ENCODE measurements at places on chromosomes 3 and 15.

DNA sequence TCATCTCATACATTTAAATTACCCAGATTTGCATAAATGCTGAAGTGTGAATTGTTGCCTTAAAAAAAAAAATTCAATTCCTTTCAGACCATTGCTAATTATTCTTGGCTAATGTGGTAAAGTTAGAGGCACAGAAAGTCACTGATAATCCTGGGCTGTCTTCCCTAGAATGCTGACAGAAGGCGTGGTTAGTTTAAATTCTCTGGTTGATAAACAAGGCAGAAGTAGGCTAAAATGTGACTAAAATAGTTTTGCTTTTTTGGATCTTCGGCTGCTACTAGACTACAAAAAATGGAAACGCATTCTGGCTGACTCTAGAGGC is 193.7 kb downstream of the OTOL1 start:
- DNase-seq = no peak

GRCh38 chr15:73021139-73021621 is 31.1 kb upstream of the NEO1 start:
- DNase-seq = no peak

DNA sequence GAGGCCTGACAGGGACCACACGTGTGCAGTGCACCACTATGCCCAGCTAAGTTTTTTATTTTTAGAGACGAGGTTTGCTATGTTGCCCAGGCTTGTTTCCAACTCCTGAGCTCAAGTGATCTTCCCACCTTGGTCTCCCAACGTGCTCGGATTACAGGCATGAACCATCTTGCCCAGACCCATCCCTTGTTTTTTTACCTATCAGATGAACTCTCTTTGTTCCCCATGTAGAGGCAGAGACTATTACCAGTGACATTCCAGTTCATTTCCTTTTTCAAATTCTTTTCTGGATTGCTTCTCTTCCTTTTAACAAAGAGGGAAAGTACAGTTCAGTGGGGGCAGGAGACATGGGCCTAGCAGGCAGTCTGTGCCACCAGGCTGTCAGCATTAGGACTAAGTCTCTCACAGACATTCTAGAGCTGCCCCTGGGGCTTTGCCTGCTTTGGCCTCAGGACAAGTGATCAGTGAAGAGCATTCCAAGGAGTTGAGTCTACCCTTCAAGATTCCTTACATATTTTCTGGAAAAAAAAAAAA is 103.5 kb upstream of the SLC7A14 start:
- no peak for DNase-seq

GRCh38 chr3:131591394-131592014 is 88.7 kb upstream of the MRPL3 start:
- no peak for DNase-seq

DNA sequence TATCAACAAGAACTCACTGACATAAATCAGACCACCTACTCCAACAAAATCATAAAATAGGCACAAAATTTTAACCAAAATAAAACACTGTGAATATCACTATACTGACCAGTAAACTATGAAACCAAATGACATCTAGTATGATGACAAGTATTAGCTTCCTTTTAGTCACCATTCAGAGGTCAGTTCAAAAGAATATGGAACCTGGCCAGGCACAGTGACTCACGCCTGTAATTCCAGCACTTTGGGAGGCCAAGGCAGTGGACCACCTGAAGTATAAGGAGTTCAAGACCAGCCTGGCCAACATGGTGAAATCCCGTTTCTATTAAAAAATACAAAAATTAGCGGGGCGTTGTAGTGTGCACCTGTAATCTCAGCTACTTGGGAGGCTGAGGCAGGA is 65.8 kb downstream of the SMARCC1 start:
- no peak for DNase-seq

DNA sequence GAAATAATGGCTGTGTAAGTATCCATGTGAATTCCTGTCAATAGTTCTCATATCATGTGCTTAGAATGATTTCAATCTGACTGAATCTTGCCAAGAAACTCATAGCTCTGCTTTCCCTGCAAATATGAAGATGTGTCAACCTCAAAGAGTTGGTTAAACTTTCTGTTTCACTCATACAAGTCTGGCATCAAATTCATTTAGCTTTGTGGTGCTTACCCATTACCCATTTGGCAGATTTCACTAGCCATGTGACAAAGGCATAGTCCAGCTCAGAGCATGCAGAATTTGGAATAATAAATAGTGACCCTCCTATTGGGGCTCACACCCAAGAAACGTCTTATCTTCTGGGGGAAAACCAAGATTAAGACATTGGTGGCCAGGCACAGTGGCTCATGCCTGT is 256.6 kb upstream of the TPRG1 start:
- DNase-seq = no peak

DNA sequence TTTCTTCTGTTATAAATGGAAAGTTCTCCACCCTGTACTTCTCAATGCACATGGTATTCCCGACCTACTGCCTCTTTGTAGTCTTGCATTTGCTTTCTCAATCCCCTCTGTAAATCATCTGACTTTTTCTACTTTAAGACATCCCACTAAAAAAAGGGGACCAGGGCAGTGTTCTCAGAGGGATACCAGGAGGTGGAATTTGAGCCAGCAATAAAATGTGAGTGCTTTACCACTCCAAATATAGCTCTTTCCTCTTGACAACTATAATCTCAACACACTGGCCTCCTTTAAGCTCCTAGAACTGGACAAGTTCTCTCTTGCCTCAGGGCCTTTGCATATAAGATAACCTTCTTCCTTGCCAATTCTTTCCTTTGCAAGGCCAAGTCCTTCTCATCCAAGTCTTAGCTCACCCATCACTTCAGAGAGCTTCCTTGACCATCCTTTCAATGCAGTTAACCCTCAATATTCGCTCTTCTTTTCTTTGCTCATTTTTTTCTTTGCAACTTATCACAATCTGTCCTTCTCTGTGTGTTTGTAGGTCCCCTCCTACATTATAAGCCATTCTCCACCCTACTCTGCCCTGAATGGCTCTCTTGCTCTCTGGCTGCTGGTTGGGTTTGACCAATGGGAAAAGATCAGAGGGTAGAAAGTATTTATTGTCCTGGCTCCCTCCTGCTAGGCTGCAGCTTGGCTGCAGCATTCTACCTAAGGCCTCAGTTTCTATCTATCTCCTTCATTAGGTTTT is 93.4 kb downstream of the PRICKLE2 start:
- no peak for DNase-seq

DNA sequence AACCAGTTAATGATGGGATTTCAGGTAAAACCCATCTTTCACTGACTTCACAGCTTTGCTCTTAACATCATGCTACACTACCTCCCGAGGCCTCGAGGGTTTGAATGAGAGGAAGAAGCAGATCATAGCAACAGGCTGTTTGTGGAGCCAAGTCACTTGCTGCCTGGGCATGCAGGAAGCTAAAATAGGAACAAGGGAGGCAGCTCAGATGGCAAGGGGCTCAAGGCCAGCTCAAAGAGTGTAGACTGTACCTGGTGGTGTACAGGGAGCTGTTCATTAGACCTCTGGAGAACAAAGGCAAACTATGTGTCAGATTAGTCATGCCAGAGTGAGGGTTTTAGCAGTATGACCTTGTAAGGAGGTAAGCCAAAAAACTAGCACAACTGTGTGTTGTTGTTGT is 28.8 kb downstream of the ARRDC4 start:
- no peak for DNase-seq

DNA sequence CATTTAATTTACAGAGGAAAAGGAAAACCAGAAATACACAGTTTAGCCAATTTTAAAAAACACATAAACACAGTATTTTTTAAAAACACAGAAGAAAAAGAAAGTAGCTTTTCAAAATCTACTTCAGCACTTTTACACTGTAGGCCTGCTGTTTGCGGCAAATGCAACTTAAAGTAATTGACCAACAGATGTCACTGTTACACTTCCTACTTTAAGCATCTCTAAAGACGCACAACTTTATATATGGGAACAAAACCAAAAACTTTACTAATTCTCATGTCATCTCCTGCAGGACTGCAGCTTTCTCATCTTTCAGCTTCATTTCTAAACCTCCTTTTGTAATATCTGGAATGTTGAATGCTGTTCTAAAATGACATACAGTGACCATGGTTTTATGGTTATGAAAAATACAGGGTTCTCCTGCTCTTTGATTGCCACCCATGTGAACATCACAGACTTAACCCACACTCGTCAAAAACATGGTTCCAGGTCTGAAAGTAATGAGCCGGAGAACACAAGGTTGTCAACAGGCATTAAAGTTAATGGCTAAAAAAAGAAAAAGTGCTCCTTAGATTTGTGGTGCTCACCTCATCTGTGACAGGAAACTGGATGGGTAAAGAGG is 107.9 kb downstream of the FMN1 start:
- no peak for DNase-seq

- no peak for DNase-seq
Observed at GRCh38 chr3:100009276-100010086, 104.8 kb downstream of the FILIP1L start.

GRCh38 chr3:112860898-112861297 is 14.2 kb upstream of the CD200R1L start:
- DNase-seq = no peak

GRCh38 chr3:27213450-27213849 is 155.7 kb downstream of the NEK10 start:
- DNase-seq = no peak

DNA sequence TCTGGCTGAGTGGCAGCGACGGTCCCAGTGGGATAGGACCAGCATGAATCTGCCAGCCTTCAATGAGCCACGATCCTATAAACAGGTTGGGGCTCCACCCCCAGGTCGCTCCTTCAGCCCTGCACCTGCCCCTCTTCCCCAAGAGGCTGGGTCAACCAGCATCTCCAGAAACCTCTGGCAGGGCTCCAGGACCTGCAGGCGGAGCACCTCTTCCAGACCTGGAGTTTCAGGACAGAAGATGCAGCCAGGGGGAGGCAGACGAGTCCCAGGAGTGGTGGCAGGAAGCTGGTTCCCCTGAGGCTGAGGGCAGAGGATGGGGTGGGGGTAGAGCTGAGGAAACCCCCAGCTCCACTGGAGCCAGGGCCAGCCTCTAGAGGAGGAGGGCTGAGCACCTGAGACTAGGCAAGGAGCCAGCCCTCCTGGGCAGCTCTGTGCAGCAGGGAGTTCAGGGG is at the start of gene PLA2G4D:
PLA2G4D (minus strand) TSS at position 51 of the 452 bp plus-strand sequence. CDS start 103 bp downstream, outside the sequence.
- DNase-seq = no peak

DNA sequence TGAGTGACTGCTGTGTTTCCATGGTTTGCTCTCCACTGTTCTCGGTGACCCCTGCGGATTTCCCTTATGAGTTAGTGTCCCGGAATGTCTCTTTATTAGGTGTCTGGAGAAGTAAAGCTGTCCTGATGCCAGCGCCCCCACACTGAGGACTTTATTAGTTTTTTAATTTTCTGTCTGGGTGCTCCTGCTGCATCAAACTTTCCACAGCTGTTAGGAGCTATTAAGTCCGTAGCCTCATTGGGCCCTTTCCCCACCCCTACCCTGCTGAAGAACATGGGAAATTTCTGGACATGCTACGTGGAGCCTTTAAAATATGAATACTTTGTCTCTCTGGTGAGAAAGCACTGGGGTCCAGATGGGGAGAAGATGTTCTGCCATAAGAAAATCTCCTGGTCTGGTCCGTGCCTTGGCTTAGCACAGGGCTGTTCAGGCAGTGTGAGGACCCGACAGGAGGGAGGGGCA is 161.7 kb upstream of the HES1 start:
- DNase-seq = no peak

DNA sequence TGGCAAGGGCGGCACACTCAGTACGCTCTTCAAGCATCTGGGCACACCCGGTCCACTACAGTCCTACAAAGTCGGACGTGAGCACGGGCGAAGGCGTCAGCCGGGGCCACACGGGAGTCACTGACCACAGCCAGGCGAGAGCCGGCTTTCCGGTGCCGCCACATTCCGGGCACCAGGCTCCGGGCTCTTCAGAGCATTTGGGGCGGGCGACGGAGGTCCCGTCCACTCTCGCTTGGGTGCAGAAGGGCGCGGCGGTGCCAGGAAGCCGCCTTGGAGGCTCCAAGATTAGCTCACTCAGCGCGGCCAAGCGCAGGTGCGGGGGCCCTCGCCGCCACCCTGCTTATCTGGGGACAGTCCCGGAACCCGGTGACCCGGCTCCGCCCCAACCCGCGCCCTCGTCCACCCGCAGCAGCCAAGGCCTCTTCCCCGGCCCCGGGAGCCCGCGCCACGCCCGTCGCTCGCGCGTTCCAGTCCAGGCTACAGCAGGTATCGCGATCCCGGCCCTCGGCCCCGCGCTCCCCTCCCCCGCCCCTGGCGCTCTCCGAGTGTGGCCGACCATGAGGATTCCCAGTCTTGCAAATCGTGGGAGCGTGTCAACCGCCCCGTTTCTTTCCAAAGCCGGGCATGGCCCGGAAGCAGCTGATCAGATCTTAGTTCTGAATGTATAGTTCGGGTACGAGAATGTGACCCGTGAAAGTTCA is at the start of gene ADPRH:
ADPRH (plus strand) TSS at position 127 of the 701 bp plus-strand sequence. CDS start 2,678 bp downstream, outside the sequence.
- peak; percentile 81 for DNase-seq

DNA sequence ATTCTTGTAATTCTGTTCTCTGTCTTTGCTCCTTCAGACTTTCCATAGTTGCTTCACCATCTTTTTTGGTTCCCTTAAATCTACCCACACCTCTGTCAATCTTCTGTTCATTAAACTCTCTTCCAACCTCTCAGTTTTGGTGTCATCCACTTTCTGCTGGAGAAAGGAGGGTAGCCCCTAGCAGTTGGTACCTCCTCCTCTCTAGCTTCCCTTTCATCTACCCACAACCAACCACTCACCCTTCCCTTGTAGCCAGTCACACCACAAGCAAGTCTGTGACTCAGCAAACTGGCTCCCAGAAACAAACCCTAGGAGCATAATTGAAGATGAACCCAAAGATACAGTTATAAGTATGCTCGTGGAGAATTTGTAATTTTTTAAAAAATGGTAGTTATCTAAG is 318.6 kb downstream of the FHIT start:
- no peak for DNase-seq

All from liver (tissue), 10 donors.